Activated CD8-positive, alpha-beta T cell treated with anti-CD3 and anti-CD28 coated beads for 36 hours (primary cell): ENCODE measurements at places on chromosomes 12 and 14. TPM values are rescaled to one million over a fixed set of nuclear protein-coding genes. Genes with fewer than 3 reads are reported as not detected.

SERPINA9 gene
- not detected for total RNA-seq

LRP6 gene
- 2.0 TPM for total RNA-seq

NKX2-1 gene
- total RNA-seq: 0.25 TPM

GRCh38 chr12:51846911-51847642 is 1.4 kb downstream of the FIGNL2 start:
- DNase-seq: peak; percentile 65
- peaks cover 32% of the 10 kb centered on the region for H3K27me3 ChIP-seq
- no peaks in the 10 kb centered on the region for H3K36me3 ChIP-seq
- H3K4me1 ChIP-seq: peaks cover 12% of the 10 kb centered on the region
- H3K4me3 ChIP-seq: peak overlapping the region; percentile 63

GRCh38 chr14:92698393-92698792 is 50.0 kb downstream of the LGMN start:
- peaks cover 15% of the 10 kb centered on the region for H3K4me1 ChIP-seq
- no peak overlapping the region for H3K27ac ChIP-seq
- no peaks in the 10 kb centered on the region for H3K36me3 ChIP-seq
- peaks cover 1% of the 10 kb centered on the region for H3K27me3 ChIP-seq
- no peak for DNase-seq

- no peak overlapping the region for H3K4me3 ChIP-seq
- H3K36me3 ChIP-seq: no peaks in the 10 kb centered on the region
- H3K4me1 ChIP-seq: peaks cover 6% of the 10 kb centered on the region
- peaks cover 2% of the 10 kb centered on the region for H3K27me3 ChIP-seq
- H3K27ac ChIP-seq: no peak overlapping the region
- no peak for DNase-seq
Observed at GRCh38 chr12:101608301-101609133, 13.7 kb downstream of the MYBPC1 start.
